Activated naive CD8-positive, alpha-beta T cell treated with anti-CD3 and anti-CD28 coated beads, Interleukin-2, amount 10 ng/mL, durations not matched to agents 7 days and 5 days (primary cell): ENCODE measurements at places on chromosomes 2 and 18.

GRCh38 chr2:117169036-117169765 is 645.3 kb upstream of the DDX18 start:
- DNase-seq = no peak

- DNase-seq = no peak
Observed at GRCh38 chr2:85095094-85095493, 38.1 kb upstream of the TCF7L1 start.

DNA sequence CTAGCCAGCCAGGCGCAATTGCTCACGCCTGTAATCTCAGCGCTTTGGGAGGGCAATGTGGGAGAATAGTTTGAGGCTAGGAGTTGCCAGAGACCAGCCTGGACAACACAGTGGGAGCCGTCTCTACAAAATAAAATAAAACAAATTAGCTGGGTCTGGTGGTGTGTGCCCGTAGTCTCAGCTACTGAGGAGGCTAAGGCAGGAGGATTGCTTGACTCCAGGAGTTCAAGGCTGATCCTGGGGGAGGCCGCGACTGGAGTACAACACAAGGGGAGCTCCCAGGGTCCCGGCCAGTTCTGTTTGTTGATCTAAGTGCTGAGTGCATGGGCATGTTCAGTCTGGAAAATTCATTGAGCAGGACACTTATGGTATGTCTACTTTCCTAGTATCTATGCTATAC is 2.6 kb downstream of the ST3GAL5 start:
- no peak for DNase-seq

DNA sequence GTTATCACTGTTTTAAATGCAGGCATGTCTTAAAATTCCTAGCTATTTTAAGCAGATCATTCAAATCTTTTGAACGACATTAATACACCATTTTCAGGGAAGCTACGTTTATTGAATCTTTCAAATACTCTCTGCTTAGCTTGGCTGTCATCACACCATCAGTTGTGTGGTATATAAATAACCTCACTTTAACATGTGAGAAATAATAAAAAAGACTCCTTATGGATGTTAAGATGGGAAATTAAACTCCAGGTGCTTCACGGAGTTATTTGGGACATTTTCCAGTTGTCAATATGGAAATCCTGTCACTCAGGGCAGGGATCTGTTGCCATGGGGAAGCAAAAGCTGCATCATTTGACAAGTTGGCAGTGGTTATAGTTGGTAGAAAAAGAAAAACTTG is 649.2 kb upstream of the CDH2 start:
- DNase-seq = no peak

DNA sequence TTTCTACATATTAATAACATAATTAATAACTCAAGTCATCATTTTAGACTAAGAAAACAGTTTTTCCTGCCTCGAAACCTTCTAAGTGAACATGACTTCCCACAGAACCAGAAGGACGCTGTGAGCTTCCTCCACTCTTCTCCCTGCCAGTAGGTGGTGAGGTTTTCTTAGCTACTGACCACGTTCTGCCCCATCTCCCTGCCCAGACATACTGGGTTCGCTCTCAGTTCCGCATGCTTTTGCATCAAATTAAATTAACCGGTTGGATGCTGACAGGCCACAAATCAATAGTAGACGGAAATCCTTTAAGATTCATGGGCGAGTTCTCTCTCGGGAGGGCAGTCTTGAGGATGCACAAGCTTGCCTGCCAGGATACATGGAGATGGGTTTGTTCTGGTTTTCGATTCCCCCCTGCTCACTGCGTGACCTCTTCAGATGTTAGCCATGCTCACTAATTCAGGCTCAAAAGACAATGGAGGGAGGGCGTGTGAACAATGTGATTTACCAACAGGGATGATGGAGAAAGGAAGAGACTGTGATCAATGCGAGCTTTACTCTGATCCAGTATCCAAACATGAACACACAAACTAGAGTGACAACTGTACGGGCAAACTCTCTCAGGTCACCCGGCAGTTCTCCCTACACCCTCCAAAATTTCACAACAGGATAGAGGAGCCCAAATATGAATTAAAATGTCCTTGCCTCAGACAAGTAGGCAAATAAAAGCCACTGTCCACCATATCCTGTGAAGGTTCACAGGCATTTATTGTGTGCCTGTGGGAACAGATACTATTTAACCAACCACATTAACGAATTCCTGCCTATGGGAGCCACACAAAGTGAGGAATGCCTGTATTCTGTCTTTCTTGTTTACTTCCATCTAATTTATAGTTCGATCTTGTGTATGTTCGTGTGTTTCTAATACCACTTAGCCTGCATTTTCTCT is 375.7 kb downstream of the EIPR1 start:
- DNase-seq = no peak

GRCh38 chr2:205931388-205931787 is 154.6 kb downstream of the INO80D start:
- no peak for DNase-seq

DNA sequence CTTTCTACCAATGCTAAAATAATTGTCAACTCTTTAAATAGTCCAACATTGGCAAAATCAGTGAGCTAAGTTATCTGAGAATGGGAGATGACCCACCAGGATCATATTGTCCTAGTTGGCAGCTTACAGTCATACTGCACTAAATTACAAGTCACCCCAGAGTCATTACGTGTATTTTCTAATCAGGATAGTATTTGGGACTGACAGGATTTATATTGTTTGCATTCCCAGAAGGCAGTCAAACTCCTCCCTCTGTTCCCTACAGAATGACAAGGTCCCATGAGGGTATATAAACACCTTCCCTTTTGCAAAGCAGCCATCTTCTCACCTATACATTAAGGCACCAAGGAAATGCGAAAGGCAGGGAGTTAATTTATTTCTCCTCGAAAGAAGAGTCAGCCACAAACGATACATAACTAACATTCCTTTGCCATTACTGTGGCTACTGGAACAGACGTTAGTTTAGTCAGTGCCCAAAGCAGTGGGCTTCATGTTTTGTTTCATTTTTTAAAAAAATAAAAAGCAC is 125.3 kb downstream of the ANTXR1 start:
- DNase-seq = no peak

GRCh38 chr2:153967248-153967973 is 95.7 kb downstream of the GALNT13 start:
- DNase-seq = no peak

DNA sequence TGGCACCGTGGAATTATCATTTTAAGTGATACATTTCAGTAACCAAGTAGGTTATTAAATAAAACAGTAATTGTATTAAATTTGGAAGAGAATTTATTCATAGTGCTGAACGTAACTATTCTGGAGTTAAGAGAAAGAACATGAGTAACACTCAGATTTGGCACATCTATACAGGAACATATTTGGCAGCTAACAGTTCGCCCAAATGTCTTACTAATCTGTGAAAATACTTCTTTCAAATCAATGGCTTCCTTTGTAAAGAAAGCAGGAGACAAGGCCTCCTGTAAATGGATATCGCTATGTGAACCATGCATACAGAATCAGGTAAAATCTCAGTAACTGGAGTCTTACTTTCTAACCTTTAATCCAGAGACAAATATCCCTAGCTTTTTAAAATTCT is 64.4 kb downstream of the ZNF516 start:
- DNase-seq = no peak

DNA sequence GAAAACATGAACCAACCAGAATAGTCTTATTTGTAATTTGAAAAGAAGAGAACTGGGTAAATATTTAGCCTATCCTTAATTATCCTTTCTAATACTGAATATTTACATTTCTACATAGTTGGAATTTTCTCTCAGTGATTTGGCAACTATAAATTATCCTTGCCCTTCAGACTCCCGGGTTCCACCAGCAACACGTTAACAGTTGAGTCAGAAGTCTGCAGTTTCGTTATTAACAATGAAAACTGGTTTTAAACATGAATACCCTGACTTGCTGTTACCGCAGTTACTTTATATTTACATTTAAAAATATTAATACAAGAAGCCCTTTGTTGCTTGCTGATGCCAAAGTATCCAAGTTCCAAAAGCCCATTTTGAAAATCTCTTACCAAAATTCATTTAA is 673.0 kb downstream of the ARHGAP15 start:
- DNase-seq = no peak

DNA sequence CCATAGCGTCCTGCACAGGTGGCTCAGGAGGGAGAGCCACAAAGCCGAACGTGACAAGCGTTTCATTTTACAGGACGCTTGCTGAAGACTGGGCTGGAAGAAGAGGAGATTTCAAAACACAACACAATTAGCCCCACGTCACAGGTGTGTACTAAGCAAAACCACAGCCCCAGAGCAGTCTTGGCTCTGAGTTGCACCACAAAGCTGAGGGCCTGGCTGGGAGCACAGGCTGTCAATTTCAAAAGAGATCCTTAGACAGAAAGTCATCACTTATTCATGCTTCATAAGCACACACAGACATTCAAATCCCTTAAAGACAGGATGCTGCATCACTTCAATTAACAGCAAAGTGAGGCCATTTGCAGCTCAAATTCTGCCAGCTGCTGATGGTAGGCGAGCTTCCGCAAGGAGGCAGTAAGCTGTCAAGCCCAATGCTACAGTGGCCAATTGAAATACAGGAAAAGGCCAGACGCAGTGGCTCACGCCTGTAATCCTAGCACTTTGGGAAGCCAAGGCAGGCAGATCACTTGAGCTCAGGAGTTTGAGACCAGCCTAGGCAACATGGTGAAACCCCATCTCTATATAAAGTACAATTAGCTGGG is 79.6 kb downstream of the SKA1 start:
- DNase-seq = no peak

DNA sequence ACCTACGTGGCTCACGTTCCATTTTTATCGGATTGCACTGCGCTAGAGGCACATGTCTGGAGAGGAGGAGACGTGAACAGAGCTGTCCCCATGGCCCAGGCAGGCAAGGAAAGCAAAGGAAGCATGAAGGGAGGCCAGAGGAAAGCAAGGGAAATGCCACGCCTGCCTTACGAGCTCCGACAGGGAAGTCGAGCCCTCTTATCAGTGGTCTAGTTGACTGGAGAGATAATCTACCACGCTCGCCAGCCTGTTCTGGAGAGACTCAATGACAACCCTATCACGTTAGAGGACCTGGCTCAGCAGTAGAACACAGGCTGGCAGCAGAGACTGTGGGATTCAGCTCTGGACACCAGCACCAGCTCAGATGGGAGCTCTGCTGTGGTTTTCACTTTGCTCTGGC is 202.6 kb upstream of the ID2 start:
- no peak for DNase-seq

DNA sequence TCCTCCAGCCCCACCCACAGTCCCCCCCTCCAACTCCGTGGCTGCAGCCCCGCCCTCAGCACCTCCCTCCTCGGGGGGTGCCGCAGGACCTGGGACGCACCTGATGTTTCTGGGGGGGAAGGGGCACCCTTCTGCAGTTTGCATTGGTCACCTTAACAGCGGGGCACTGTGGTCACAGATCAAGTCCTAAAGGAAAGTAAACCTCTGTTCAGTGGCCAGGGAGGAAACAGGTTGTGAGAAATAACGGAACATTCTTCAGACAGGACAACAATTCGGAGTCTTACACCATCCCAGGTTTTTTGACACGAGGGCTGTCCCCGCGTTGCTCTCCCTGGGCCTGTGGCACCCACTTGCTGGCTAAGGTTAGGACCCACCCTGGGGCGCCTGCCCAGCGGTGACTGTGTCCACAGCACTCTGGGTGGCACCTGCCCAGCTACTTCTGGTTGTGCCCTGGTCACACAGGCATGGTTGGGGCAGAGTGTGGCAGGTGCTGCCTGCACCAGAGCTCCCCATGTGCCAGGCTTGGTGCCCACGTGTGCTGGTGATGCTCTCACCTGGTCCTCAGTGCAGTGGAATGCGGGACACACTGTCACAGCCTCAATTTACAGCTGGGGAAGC is 93.5 kb upstream of the OTOS start:
- DNase-seq = peak; percentile 29

DNA sequence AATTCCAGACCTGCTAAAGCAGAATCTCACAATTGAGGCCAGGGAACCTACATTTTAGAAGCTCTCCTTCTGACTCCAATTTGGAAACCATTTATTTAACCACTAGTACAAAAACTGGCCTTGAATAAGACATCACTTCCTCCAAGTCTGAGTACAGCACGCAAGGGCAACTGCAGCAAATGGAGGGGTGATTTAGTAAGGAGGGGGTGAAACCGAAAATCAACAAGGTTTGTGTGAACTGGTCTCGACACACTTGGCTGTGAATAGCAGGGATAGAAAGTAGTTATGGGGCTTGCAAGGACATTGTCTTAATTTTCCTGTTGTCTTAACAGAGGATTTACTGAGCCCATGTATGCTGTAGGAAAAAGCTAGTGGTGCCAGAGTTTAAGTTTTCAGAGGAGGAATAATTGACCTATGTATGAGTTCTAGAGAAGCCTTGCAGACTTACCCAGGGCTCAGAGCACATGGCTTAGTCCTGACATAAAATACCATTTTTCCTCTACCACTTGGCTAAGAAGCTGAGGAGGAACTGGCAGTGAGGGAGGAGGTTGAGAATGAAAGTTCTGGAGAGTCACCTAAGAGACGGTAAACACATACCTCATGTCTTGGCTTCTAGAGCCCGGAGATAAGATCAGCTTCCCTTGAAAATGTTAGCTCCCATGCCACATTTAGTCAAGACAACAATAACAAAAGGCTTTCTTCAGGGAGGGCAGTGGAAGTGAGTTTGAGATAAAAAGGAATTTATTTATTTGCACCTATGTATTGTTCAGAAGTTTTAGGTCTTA is 114.8 kb downstream of the SMAD2 start:
- no peak for DNase-seq

- no peak for DNase-seq
Observed at GRCh38 chr2:220202066-220202465, 574.6 kb downstream of the SLC4A3 start.

DNA sequence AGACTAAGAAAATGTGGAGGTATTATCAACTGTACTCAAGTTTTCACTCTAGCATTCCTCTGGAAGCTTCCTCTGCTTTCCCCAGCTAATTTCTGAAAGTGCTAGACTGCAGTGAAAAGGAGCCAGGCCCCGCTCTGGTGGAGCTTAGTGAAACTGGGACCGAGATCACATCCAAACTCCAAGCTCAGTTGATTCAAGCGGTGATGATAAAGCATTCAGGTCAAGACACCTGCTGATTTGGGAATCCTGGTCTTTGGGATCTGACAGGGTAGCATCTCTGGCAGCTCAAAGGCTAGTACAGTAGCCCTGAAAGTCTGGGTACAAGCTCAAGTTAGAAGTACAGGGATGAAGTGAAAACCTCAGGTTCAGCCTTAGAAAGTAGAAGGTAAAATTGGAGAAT is 120.2 kb upstream of the CRIM1 start:
- DNase-seq = no peak
